ENCODE measurements at places on chromosomes 11 and 22.

- DNase-seq, result no peak
Observed at GRCh38 chr22:50670914-50671538, 1.6 kb upstream of the SHANK3 start.

GRCh38 chr11:18676803-18677202 is 21.8 kb upstream of the TMEM86A start:
- DNase-seq, result no peak

GRCh38 chr22:31097941-31098631 is 9.3 kb downstream of the SELENOM start:
- DNase-seq, result no peak

DNA sequence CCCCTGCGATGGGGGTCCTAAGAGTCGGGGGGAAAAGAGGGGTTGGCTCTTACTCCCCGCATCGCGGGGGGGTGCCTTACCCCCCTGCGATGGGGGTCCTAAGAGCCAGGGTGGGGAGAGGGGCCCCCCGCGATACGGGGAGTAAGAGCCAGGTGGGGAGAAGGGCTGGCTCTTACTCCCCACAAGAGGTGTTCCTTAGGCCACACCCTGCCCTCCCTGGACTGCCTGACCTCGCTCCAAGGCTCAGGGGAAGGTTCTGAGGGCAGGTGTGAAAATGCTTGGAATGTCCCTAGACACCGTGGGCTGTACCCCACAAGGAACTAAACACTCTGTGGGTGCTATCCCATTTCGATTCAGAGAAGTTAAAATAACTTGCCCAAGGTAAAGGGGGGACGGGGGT is 7.8 kb downstream of the UNC93B1 start:
- DNase-seq, result no peak

GRCh38 chr22:43313244-43313889 is 29.8 kb downstream of the SCUBE1 start:
- no peak for DNase-seq

DNA sequence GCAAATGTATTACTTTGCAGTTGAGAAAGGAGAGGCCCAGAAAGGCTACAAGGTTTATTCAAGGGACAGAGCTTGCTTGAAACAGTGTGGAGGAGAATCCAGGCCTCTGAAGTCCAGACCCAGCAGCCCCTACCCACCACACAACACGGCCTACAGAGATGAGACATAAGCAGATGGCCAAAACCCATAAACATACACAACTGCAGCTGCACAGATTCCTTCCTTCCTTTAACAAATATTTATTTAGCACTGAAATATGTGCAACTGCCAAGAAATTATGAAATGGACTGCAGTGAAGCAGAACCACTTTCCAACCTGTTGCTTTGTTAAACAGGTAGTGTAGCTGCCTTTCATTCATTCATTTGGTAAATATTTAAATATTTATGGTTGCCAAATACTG is 122.3 kb downstream of the SPATA19 start:
- DNase-seq, result no peak

GRCh38 chr11:120316880-120317688 is 8.0 kb upstream of the TLCD5 start:
- DNase-seq, result no peak

DNA sequence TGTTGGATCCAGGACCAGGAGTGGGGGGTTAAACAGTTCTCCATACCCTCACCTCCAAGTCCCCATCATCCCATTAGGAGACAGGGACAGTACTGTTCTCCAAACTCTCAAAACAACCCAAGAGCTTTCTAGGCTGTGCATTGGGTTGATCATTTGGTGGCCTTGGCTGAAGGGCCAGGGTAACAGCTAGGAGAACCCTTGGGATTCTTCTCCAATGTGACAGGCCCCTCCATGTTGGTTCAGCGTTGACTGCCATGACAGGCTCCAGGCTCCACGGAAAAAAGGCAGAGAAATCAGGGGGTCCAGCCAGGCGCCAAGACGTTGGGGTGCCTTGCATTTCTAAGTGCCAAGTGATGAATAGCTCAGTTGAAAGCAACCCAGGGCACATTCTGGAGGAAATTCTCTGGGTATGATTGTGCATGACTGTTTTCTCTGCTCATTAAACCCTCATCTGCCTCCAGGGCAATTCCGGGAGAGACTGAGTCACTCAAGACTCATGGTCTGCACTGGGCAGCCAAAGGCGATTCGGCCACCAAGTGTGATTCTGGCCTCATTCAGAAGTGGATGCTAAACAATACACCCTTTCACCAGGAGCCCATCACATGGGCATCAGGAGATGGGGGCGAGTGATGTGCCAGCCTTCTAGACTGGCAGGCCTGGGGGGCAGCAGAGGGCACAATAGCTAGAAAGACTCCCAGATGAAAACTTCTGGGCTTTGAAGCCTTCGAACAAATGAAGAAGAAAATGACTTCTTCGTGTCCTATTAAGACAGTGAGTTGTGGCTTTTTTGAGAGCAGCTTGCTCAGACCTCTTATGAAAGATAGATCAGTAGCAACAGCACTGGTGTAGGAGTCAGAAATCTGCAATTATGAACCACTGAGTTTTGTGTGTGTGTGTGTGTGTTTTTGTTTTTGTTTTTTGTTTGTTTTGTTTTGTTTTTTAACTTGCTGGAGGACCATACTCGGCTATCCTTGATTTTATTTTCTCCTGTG is 27.7 kb downstream of the CD44 start:
- no peak for DNase-seq

DNA sequence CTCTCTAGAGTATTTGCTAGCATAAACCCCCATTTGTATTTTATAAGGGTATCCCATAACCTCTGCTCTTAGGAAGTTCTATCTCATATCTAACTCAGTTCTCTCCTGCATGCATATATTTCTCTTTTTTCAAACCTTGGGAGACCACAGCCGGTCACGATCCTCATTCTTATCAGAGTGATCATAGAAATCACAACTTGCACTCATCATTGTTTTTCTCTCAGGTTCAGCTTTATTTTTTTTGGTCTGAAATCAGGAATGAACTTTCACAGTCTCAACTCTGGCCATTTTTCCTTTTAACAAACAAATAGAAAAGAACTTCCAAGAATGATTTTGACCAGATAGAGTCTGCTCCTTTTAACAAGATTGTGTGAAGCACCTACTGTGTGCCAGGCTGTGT is 98.6 kb upstream of the BLID start:
- no peak for DNase-seq

GRCh38 chr11:94513091-94513490 is 830 bp downstream of the C11orf97 start:
- peak; percentile 38 for DNase-seq

DNA sequence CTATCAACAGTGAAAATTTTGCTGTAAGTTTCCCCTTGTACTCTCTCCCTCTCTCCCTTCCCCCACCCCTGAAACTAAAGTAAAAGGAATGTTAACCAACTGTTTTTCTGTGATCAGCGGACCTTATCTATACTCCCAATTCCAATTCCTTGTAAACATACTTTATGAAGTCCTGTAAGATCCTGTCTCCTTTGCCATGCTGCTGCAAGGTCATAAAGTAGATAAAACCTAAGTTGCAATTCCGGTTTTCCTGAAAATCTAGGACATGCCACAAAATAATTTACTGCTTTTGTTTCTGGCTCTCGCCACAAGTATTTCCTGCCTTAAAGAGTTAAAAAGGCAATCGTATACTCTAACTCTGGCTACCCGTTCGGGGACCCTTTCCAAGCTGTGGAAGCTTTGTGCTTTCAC is 1469.0 kb downstream of the LRRC4C start:
- DNase-seq, result no peak

DNA sequence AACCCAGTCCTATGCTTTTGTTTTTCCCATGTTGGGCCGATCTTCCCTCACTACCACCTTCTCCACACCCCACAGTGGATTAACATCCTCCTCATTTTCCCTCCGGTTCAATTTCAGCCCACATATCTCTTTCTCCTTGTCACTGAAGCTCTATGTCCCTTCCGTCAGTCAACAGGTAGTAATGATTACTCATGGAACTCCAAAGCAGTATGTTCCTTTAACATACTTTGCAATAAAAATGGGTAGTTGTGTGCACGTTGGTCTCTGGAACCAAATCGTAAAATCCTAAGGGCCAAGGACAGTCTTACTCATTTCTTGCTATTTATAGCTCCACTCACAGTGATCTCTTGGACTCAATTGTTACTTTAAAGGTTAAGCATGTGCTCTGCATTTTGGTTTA is 20.2 kb downstream of the AMOTL1 start:
- no peak for DNase-seq

- DNase-seq, result no peak
Observed at GRCh38 chr22:22705328-22706100, 61.1 kb downstream of the GGTLC2 start.

DNA sequence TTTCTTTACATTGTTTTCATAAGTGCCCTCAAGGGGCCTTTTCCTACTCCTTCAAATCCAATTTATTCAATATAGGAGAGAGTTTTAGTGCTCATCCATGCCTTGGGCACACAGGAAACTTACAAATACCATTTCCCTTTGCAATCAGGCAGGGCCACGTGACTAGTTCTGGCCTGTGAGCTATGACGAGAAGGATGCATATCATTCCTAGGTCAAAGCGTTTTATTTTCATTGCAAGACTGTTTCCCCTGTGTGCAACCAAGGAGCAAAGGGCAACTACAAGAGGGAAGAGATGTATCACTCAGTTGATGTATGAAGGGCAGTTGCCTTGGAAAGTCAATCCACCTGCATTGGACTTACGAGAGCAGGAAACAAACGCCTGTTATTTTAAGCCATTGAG is 1.9 kb upstream of the TRAF6 start:
- DNase-seq, result no peak

- no peak for DNase-seq
Observed at GRCh38 chr22:47842119-47842518, 1079.7 kb downstream of the TBC1D22A start.

DNA sequence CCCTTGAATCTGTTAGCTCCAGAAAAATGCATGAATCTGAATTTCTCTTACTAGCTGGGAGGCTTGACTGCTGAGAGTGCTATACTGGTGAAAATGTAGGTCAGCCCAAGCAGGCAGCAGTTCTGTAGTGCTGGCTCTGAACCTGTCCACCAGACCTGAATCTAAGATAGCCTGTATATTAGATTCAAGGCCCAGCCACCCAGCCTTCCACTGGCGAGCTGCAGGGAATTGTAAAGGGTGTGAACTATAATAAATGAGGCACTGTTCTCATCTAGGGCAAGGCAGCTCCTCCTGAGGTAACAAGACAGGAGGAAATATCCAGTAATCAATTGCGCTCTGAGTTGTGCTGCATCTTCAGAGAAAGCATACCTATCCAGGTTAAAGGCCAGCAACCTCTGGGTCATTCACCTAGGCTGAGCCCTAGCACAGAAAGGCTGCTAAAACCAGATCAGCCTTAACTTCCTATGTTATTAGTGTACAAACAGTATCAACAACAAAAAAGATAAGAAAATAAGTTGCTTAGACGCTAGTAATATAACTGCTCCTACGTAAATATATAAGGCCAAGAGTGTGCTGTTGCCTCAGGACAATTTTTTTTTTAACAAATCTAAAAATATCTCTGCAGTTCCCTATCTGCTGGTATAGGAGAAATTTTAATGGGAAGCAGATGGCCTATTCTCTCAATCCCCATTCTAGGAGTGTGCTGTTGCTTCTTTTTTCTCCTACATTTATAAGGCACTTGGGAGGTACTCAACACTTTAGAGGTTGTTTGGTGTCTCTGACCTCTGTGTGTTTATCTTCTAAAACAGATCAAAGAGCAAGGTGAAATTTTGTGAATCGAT is 63.0 kb downstream of the RELT start:
- DNase-seq, result peak; percentile 18

- DNase-seq, result no peak
Observed at GRCh38 chr22:38213319-38213989, 11.7 kb downstream of the MAFF start.

- DNase-seq, result no peak
Observed at GRCh38 chr11:33549483-33549882, 151.1 kb downstream of the C11orf91 start.

- peak; percentile 36 for DNase-seq
Observed at GRCh38 chr11:128831174-128832120, 35.6 kb downstream of the KCNJ1 start.

GRCh38 chr11:121741761-121742361 is 289.1 kb upstream of the SORL1-AS1 start:
- peak; percentile 5 for DNase-seq

- no peak for DNase-seq
Observed at GRCh38 chr22:43852573-43853327, 9.6 kb downstream of the SULT4A1 start.

DNA sequence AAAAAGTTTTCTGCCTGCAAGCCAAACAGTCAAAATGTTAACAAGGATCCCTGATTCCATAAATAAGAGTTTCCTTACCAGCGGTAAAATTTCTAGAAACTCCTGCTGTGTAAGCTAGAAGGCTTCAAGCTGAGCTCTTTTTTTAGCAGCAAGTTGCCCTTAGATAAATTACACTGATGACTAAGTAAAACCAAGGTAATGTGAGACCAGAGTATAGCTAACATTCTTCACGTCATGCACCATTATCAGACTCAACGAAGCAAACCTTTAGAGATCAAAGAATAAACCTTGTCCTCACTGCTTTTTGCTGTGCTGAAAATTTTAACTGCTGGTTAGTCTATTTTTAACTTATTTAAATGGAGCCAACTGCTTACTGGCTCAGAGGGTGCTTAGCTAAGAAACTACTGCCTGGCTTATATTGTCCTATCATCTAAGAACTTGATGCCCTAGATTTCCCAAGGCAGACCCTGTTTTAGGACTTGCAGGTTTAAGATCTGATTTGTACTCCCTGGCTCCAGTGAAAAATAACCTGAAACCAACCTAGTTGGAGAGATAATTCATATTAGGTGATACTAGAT is 900.7 kb downstream of the JRKL start:
- DNase-seq, result no peak

- no peak for DNase-seq
Observed at GRCh38 chr22:30306627-30307011, 17.3 kb upstream of the CASTOR1 start.

DNA sequence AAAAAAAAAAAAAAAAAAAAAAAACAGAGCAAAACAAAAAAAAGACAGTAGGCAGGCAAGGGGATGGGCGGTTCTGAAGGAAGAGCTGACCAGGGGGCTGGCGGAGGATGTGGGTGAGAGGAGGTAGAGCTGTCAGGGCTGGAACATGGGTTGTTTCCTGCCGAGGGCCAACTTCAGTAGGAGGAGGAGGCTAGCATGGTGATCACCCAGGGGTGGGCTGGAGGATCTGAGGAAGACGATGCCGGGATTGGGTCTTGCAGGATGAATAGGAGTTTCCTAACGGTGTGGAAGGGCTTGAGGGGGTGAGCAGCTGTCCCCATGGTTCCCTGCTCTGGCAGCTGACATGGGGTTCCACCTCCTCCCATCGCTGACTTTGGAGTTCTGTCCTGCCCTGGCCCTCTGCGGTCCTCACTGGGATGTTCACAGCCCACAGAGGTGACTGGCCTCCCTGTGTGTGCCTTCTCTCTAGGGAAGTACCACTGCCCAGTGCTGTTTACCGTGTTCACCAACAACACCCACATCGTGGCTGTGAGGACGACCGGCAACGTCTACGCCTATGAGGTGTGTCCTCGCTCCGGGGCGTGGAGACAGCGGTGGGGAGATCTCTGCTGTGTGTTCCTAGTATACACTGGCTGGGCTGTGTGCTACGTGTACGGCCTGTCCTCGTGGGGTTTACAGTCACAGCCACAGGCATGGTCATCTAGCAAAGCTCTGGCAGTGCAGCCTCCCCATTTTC is 15.2 kb downstream of the PPIL2 start:
- no peak for DNase-seq
